ENCODE measurements at places on chromosomes 16 and 17.

DNA sequence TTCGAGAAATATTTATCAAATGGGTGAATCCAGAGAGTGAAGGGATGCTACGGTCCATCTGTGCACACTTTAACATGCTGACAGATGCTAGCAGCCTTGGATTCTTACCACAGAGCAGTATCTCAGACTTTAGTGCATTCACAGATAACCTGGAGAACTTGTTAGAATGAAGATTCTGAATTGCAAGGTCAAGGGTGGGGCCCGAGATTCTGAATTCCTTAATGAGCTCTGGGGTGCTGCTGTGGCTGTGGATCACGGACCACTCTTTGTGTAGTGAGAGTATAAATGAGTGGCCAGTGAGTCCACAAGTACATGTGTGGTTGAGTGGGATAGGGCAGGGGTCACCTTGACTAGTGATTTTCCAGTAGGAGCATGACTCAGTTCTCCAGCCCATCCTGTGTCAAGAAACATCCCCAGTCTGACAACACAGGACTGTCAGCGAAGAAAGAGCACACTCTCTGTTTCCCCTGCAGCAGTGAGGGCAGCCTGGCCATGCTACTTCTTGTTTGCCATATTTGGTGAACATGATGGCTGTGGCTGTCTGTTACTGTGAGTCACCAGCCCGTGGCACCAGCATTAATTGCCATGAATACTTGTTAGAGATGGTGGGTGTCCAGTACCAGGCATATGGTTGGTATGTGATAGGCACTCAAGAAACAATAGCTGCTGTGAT, 13.0 kb upstream of the SALL1 start:
- no peak for DNase-seq

- DNase-seq: no peak
These were observed 15.3 kb downstream of the TMC7 start for GRCh38 chr16:18999045-18999393.

DNA sequence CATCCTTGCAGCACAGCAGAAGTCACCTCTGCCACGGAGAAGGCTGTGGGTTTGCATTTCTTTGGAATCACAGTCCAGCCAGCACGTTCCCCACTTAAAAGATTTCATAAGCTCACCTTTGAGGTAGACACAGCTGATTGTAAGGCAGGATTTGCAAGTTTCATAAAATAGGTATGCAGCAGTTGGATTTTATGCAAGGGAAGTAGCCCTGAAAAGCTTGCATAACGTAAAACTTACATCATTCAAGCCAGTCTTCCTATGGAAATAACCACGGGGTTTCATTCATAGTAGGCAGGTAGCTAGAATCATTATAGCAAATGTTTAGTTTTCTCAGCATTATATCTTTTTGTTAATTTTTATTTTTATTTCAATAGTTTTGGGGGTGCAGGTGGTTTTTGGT, 49.8 kb upstream of the ARHGAP44 start:
- no peak for DNase-seq

- DNase-seq: no peak
These were observed 5.1 kb downstream of the KIF18B start for GRCh38 chr17:44942456-44942855.

DNA sequence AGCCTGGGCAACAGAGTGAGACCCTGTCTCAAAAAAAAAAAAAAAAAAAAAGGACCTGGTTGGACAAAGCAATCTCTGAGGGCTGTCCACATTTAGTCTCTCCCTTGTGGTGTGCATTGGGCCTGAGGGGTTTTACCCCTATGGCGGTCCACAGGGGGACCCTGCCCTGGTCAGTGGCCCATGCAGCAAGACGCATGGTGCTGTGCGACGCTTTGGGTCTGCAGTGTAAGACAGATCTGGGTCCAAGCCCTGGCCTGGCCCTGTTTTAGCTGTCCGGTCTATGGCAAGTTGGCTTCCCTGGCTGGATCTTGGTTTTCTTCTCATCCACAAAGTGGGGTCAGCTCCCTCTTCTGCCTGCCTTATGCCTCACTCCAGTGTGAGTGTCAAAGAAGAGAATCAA, 123.2 kb upstream of the NLRP1 start:
- DNase-seq: no peak

DNA sequence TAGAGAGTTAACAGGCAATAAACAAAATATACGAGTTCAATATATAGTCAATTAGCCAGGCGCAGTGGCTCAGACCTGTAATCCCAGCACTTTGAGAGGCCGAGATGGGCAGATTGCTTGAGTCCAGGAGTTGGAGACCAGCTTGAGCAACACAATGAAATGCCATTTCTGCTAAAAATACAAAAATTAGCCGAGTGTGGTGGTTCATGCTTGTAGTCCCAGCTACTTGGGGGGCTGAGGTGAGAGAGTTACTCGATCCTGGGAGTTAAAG, 69.8 kb upstream of the TOB1 start:
- no peak for DNase-seq

DNA sequence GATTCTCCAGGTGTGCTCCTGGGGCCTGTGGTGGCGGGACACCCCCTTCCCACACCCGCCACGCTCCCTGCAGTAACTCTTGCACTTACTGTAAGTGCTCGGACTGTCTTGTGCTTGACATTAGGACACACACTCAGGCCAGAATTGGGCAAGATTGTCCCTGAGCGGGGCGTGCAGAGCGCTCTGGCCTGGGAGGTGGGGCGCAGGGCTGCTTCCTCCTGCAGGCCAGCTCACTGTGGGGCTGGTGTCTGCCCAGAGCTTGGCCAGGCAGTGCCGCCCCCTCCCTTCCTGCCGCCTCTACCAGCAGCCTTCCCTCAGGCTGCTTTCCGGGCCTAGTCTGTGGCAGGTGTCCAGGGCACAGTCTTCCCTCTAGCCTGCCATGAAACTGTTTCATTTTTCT, 6.1 kb upstream of the ATP6V0C start:
- DNase-seq: peak; percentile 87

GRCh38 chr17:16551878-16552636, 16.9 kb downstream of the ZNF287 start:
- no peak for DNase-seq
